ENCODE measurements at places on chromosomes 3 and 15. TPM values are rescaled to one million over a fixed set of nuclear protein-coding genes. Genes with fewer than 3 reads are reported as not detected.
A peak's percentile ranks its signal among the peaks of the same experiment; 100 is the strongest.

GRCh38 chr3:126352476-126353454 lies 4.4 kb downstream of the KLF15 start:
- H3K27ac ChIP-seq = no peak overlapping the region
- DNase-seq = no peak
- no peaks in the 10 kb centered on the region for H3K27me3 ChIP-seq
- peaks cover 54% of the 10 kb centered on the region for H3K36me3 ChIP-seq

The ZNF502 gene
- total RNA-seq = 3.7 TPM

The NIPA2 gene
- total RNA-seq = 42.1 TPM

The GATM gene
- total RNA-seq = 27.6 TPM

The GPD1L gene
- total RNA-seq = 49.1 TPM

GRCh38 chr15:33988384-33988783 lies 20.1 kb downstream of the CHRM5 start:
- peaks cover 13% of the 10 kb centered on the region for H3K4me1 ChIP-seq
- H3K27ac ChIP-seq = no peak overlapping the region
- no peak for DNase-seq

DNA sequence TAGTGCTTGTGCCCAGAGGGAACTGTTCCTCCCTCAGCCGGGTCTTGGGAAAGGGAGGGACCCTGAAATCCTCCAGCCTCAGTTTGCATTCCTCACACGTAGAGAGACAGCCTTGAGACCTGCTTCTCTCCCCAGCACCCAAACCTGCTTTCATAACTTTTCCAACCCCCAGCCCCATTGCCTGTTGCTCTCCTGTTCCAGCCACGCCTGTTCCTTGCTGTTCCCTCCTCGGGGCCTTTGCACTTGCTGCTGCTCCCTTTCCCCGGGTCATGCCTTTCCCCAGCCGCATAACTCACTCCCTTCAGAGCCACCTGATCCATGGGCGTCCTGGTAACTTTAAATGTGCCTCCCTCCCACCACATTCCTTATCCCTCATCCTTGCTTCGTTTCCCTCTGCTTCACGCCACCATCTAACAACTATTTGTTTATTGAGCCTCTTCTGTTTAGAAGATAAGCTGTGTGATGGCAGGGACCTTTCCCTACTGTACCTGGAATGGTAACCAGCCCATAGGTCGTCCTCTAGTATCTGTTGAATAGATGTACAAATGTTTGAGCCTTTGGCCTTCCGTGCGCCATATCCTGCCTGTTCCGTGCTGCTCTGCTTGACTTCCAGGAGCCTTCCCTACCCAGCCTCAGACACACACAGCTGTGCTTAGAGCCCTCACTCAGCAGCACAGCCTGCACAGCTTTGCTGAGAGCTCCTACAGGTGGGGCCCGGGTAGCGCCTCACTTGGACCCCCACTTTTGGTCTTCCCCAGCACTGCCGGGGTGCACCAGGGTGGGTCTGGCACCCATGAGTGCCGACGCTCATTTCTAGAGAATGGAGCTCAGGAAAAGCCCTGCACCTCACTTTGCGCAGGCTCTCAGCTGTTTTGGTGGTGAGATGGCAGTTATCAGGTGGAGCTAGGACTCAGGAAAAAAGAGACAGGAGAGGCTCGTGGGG lies 60.2 kb downstream of the SCN5A start:
- H3K4me1 ChIP-seq = no peaks in the 10 kb centered on the region
- no peaks in the 10 kb centered on the region for H3K27me3 ChIP-seq
- H3K36me3 ChIP-seq = no peaks in the 10 kb centered on the region
- no peak overlapping the region for H3K27ac ChIP-seq
- H3K4me3 ChIP-seq = no peak overlapping the region

The AP3B2 gene
- total RNA-seq = not detected

DNA sequence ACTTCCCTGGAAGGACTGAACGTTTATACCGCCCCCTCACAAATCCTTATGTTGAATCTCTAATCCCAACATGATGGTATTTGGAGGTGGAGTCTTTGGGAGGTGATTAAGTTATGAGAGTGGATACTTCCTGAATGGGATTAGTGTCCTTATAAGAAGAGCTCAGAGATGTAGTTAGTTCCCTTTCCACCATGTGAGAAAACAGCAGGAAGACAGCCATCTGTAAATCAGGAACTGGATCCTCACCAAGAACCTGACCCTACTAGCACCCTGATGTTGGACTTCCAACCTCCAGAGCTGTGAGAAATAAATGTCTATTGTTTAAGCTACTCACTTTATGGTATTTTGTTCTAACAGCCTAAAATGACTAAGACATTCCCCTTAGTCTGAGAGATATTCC lies 33.3 kb upstream of the SACM1L start:
- DNase-seq = no peak
- H3K36me3 ChIP-seq = no peaks in the 10 kb centered on the region
- no peak overlapping the region for H3K4me3 ChIP-seq
- peaks cover 57% of the 10 kb centered on the region for H3K4me1 ChIP-seq
- H3K27ac ChIP-seq = peak overlapping the region; percentile 63

DNA sequence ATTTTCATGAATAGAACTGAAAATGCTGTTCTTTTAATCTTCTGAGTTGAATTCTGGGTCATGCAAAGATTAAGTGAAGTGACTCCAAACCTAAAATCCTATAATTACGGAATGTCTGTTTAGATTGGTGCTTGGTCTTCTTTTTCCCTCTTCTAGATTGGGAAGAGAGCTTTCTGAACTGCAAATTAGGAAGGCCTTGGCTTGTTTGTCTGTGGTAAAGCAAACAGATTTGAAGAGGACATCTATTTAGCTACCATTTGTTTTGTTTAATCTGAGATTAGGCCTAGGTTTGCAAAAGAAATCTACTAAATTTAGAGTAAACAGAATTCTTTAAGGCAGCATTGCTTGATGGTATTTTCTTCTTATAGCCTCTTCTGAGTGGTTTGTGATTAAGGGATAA lies 23.5 kb downstream of the PAQR9 start:
- H3K27me3 ChIP-seq = no peaks in the 10 kb centered on the region
- no peaks in the 10 kb centered on the region for H3K4me1 ChIP-seq
- no peak for DNase-seq
- H3K27ac ChIP-seq = no peak overlapping the region
- H3K36me3 ChIP-seq = no peaks in the 10 kb centered on the region

The STARD5 gene
- 7.3 TPM for total RNA-seq

DNA sequence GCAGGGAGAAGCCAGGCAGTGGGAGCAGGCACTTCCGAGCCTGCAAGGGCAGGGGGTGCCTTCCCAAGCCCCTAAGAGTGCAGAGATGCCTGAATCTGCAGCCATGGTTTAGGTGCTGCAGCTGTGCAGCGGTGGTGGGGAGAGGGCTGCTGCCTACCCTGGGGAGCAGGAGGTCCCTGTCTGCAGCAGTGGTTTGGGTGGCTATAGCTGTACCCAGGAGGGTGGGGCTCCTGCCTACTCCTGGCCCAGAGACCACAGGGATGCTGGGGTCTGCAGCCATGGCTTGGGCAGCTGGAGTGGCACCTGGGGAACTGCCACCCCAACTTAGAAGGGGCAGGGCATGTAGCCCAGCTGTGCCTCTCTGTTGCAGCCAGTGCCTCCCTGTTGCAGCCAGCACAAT lies 488.1 kb upstream of the THBS1 start:
- H3K27ac ChIP-seq = no peak overlapping the region
- H3K27me3 ChIP-seq = no peaks in the 10 kb centered on the region
- H3K4me1 ChIP-seq = no peaks in the 10 kb centered on the region
- no peaks in the 10 kb centered on the region for H3K36me3 ChIP-seq

DNA sequence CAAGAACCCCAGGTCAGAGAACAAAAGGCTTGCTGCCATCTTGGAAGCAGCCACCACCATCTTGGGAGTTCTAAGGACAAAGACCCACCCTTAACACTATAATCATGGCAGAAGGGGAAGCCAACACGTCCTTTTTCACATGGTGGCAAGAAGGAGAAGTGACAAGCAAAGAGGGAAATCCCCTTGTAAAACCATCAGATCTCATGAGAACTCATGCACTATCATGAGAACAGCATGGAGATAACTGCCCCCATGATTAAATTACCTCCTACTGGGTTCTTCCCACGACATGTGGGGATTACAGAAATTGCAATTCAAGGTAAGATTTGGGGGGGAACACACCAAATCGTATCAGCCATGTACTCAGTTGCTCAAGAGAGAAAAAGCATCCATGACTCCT lies 21.1 kb upstream of the GBE1 start:
- H3K36me3 ChIP-seq = no peaks in the 10 kb centered on the region
- no peak overlapping the region for H3K27ac ChIP-seq
- H3K4me1 ChIP-seq = no peaks in the 10 kb centered on the region
- DNase-seq = no peak

DNA sequence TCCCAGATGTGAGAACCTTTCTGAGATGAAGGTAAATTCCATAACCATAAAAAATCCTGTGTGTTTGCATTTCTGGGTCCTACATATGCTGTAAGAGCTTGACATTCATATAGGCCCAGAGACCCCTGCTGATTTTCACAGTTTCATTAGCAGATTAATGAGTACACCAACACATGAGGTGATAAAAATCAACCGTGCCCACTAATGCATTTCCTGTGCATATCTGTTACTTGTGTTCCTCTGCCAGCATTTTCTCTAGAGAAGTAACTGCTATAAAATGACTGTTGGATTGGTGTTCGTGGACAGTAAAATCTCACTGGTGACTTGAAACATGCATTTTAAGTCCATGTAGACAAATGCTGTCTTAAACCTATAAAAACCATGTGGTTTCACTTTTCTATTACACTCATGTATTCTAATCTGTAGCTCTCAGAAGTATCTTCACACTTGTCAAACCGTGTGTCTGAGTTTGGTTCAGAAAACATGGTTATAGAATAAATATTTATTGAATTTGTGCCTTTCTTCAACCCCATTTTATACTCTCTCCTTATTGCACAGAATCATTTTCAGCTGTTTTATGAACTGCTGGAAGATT lies 14.6 kb downstream of the MAP2K5 start:
- H3K4me3 ChIP-seq = no peak overlapping the region
- no peaks in the 10 kb centered on the region for H3K36me3 ChIP-seq
- no peak for DNase-seq
- H3K4me1 ChIP-seq = no peaks in the 10 kb centered on the region

Measured in thoracic aorta (tissue), 2 donors.